Activated T-helper 1 cell treated with anti-CD3 and anti-CD28 coated beads, Interleukin-12 subunit alpha, Interleukin-12 subunit beta, Interleukin-2, Interleukin-4 antibody, amounts not matched to agents 30 ng/mL and 10 ng/mL and 1 ng/mL, durations not matched to agents 14 hours and 24 hours and 36 hours (primary cell): ENCODE measurements at places on chromosomes 5 and 9. TPM values are rescaled to one million over a fixed set of nuclear protein-coding genes. Genes with fewer than 3 reads are reported as not detected.

GRCh38 chr5:38756068-38756467 is 89.7 kb upstream of the OSMR start:
- no peaks in the 10 kb centered on the region for H3K36me3 ChIP-seq
- H3K4me1 ChIP-seq, result no peaks in the 10 kb centered on the region
- H3K4me3 ChIP-seq, result no peak overlapping the region
- H3K27ac ChIP-seq, result no peak overlapping the region
- no peak for DNase-seq

- H3K4me3 ChIP-seq, result no peak overlapping the region
- H3K27ac ChIP-seq, result no peak overlapping the region
- H3K36me3 ChIP-seq, result no peaks in the 10 kb centered on the region
Observed at GRCh38 chr9:106383072-106383471, 479.9 kb upstream of the ZNF462 start.

DNA sequence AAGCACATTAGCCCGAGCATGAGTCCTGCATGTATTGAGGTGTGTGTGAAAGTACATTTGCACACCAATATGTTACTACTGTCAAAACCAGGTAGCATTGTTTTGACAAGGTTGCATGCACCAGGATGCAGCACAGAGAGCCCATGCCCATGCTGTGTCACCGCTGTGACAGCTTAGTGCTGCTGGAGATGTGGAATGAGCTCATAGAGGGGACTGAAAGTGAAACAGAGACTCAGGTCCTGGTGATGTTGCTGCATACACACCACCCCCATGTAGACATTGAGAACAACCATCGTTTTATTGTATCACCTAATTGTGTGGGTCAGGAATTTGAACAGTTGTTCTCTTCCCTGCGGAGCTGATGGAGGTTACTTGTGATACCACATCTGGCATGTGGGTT is 53.0 kb downstream of the GADD45G start:
- peaks cover 55% of the 10 kb centered on the region for H3K4me1 ChIP-seq
- H3K4me3 ChIP-seq, result no peak overlapping the region
- no peaks in the 10 kb centered on the region for H3K36me3 ChIP-seq
- H3K27ac ChIP-seq, result peak overlapping the region; percentile 48
- DNase-seq, result peak; percentile 64
- peaks cover 11% of the 10 kb centered on the region for H3K27me3 ChIP-seq

DNA sequence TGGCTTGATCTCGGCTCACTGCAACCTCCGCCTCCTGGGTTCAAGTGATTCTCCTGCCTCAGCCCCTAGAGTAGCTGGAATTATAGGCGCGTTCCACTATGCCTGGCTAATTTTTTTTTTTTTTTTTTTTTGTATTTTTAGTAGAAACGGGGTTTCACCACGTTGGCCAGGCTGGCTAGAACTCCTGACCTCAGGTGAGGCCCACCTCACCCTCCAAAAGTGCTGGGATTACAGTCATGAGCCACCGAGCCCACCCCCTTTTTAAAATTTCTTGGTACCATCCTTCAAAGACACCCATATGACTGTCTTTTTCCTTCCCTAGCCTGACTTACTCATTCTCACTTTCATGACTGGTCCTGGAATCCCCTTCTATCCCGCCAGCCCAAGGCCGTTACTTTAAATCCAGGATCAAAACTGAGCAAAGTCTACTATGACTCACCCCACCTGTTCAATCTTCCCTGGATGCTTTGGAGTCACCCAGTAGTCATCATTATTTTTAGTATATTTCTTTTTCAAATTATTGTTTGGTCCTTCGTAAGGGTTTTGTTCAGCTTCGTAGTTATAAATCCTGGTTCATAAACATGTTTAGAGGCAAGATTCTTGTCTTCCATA is 1.2 kb upstream of the TBCA start:
- peaks cover 15% of the 10 kb centered on the region for H3K36me3 ChIP-seq
- peak overlapping the region; percentile 29 for H3K27ac ChIP-seq
- H3K27me3 ChIP-seq, result peaks cover 4% of the 10 kb centered on the region
- H3K4me3 ChIP-seq, result peak overlapping the region; percentile 55

- DNase-seq, result no peak
- no peak overlapping the region for H3K27ac ChIP-seq
- no peak overlapping the region for H3K4me3 ChIP-seq
- no peaks in the 10 kb centered on the region for H3K36me3 ChIP-seq
- no peaks in the 10 kb centered on the region for H3K4me1 ChIP-seq
Observed at GRCh38 chr5:128632264-128632663, 94.2 kb upstream of the FBN2 start.

GRCh38 chr9:133701321-133701980 is 36.7 kb downstream of the SARDH start:
- H3K27ac ChIP-seq, result peak overlapping the region; percentile 55
- peaks cover 28% of the 10 kb centered on the region for H3K4me1 ChIP-seq
- peak overlapping the region; percentile 42 for H3K4me3 ChIP-seq
- no peak for DNase-seq
- H3K27me3 ChIP-seq, result peaks cover 16% of the 10 kb centered on the region

- H3K27ac ChIP-seq, result no peak overlapping the region
- DNase-seq, result no peak
- no peaks in the 10 kb centered on the region for H3K4me1 ChIP-seq
- peaks cover 3% of the 10 kb centered on the region for H3K27me3 ChIP-seq
Observed at GRCh38 chr9:89052470-89053097, 61.3 kb downstream of the S1PR3 start.

DNA sequence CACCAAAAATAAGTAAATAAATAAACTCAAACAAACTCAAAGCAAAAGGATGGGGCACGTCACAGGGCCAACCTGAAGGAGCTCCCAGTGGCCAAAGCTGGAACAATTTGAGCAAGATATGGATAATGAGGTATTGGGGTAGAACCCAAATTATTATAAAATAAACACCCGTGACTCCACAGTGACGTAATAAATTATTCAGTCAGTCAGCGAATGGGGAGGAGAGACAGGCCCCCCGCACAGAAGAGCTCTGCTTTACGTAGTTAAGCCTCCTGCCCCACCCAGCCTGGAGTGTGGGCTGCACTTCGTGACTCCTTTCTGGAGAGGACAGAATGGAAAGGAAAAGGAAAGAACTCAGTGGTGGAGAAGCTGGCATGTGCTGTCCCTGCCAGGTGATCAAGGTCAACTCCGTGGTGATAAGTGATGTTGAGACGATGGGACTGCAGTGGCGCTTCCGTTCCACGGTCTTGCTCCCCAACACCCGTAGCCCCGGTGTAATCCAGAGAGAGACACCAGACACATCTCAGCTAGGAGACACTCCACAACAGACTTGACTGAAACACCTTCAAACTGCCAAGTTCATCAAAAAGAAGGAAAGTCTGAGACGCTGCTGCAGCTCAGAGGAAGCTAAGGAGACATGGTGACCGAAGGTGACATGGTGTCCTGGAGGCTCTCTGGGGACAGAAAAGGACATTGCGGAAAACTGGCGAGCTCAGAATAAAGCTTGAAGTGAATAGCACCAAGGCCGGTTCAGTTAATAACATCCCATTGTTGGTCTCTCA is 83.3 kb upstream of the COL5A1 start:
- no peak overlapping the region for H3K27ac ChIP-seq
- no peak overlapping the region for H3K4me3 ChIP-seq
- no peaks in the 10 kb centered on the region for H3K4me1 ChIP-seq
- H3K36me3 ChIP-seq, result no peaks in the 10 kb centered on the region
- no peak for DNase-seq
- no peaks in the 10 kb centered on the region for H3K27me3 ChIP-seq

DNA sequence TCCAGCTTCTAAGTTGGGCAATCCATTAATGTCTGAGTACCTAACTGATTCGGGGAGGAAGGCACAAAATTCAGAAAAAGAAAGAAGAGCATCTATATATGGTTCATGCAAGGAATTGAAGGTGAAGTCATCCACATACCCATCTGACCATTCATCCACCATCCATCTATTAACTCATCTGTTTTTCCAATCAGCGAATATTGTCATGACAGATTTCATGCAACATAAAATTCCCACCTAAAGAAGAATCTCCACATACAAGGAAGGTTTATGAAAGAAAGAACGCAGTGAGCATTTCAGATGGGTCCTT is 164.7 kb downstream of the GRIA1 start:
- DNase-seq, result no peak
- H3K27ac ChIP-seq, result no peak overlapping the region
- H3K27me3 ChIP-seq, result no peaks in the 10 kb centered on the region
- no peak overlapping the region for H3K4me3 ChIP-seq

DNA sequence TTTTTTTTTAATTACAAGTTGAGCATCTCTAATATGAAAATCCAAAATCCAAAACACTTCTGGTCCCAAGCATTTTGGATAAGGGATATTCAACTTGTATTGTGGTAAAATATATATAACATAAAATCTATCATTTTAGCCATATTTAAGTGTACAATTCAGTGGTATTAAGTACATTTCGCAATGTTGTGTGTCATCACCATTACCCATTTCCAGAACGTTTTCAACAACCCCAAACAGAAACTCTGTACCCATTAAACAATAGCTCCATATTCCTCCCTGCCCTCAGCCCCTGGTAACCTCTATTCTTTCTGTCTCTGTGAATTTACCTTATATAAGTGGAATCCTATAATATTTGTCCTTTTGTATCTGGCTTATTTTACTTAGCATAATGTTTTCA is 24.9 kb downstream of the TICAM2 start:
- H3K4me1 ChIP-seq, result no peaks in the 10 kb centered on the region
- H3K4me3 ChIP-seq, result no peak overlapping the region
- H3K36me3 ChIP-seq, result peaks cover 5% of the 10 kb centered on the region
- DNase-seq, result no peak
- no peak overlapping the region for H3K27ac ChIP-seq

DNA sequence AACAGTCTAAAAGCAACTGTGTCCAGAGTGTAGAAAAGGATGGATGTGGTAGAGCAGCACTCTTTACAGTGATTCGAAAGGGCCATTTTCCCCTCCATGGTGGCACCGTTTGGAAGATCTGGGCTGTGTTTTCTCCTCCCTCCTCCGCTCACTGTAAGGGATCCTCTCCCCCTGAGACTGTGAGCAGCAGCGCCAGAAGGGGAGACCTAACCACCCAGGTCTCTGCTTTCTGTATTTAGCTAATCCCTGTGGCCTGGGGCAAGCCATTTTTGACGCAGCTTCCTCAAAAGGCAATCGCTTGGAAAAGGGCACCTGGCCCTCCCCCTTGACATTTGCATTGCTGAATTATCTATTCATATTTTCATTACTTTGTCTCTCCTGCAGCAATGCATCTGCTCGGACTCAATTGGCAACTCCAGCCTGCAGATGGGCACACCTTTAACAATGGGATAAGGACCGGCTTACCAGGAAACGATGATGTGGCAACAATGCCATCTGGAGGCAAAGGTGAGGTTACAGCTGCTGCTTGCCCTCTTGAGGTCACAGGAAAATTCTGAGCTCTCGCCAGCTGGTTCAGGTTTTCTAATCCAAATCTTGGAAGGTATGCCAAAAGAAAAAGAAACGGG is 244.3 kb upstream of the WWC1 start:
- no peaks in the 10 kb centered on the region for H3K27me3 ChIP-seq
- H3K36me3 ChIP-seq, result no peaks in the 10 kb centered on the region
- H3K4me1 ChIP-seq, result no peaks in the 10 kb centered on the region
- no peak overlapping the region for H3K4me3 ChIP-seq

DNA sequence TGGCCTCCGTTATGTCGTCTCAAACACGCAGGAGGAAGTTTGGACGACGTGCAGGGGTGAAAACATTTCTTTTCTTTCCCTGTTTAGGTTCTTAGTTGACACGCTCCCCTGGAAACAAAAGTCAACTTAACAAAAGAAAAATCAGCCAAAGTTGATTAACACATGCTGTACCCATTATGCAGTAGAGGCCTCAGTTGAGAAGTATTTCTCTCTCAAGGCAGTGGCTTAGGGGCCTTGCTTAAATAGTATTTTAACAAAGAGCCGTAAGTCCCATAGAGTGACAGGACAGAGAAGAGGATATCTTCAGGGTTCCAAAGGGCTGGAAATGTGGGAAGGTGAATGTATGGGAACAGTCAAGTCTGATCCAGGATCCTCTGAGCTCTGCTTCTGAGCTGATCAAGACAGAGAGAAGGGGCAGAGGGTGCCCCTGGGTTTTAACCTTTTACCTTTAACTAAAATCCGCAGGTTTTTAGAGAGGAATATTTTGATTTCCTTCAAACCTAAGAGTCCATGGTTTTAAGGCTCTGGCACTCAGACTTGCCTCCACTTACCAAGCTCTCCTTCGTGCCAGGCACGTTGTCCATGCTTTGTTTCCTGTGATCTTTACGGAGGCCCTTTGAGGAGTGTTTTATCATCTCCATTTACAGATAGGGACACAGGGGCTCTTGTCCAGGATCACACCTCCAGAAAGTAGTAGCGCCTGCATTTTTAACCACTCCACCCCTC is 629 bp upstream of the CD74 start:
- H3K4me3 ChIP-seq, result peak overlapping the region; percentile 91
- DNase-seq, result no peak
- peak overlapping the region; percentile 98 for H3K27ac ChIP-seq
- H3K27me3 ChIP-seq, result no peaks in the 10 kb centered on the region

DNA sequence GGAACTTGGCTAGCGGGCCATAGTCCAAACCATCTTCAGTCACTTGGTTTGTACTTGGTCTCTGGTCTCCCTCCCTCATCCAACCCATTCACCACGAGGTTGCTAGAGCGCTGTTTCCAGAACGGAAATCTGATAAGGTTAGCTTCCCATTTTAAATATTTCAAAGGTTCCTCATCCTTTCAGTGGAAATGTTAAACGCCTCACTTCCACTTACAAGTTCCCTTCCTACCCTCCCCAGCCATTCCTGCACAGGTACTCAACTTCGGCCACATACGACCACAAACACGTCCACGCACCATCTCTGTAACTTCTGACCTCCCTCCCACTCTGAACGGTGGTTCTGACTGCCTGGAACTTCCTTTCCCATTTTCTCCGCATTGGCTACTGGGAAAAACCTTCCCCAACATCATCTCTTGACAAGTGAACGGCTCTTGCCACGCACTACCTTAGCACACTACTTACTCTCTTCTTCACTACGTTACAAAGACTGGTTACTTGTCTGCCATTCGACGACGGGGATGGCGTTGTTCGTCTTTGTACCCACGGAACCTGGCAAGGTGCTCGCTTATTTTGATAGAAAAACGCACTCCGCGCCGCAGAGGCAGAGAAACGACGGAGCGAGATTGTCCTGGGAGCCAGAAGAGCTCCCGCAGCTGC is 629 bp downstream of the CCNH start:
- DNase-seq, result no peak
- peak overlapping the region; percentile 94 for H3K27ac ChIP-seq
- H3K27me3 ChIP-seq, result no peaks in the 10 kb centered on the region
- peaks cover 33% of the 10 kb centered on the region for H3K36me3 ChIP-seq
- peak overlapping the region; percentile 99 for H3K4me3 ChIP-seq

The FGFR4 gene
- total RNA-seq, result 1.2 and 1.4 TPM in 2 replicates

The ADAMTS2 gene
- not detected in 2 replicates for total RNA-seq

The ARID3C gene
- total RNA-seq, result 0.23 TPM in 1 of 2 replicates, not detected in the other

The ZFP37 gene
- total RNA-seq, result 0.16 and 0.32 TPM in 2 replicates

The SLCO6A1 gene
- not detected in 2 replicates for total RNA-seq

The RELL2 gene
- 19.3 and 19.5 TPM in 2 replicates for total RNA-seq

The SPINK4 gene
- total RNA-seq, result not detected in 2 replicates

The GIN1 gene
- total RNA-seq, result 8.6 and 9.3 TPM in 2 replicates

The ZNF462 gene
- total RNA-seq, result 0.16 and 0.39 TPM in 2 replicates

The PCDHA5 gene
- not detected in 2 replicates for total RNA-seq

The DND1 gene
- 3.3 and 4.1 TPM in 2 replicates for total RNA-seq
